ENCODE measurements at places on chromosomes 2 and 18. TPM values are rescaled to one million over a fixed set of nuclear protein-coding genes. Genes with fewer than 3 reads are reported as not detected.

B3GNT2 gene
- 38.0 TPM for total RNA-seq

ZCCHC2 gene
- total RNA-seq, result 51.9 TPM

INHA gene
- not detected for total RNA-seq

PAX8 gene
- total RNA-seq, result 1.2 TPM

DNA sequence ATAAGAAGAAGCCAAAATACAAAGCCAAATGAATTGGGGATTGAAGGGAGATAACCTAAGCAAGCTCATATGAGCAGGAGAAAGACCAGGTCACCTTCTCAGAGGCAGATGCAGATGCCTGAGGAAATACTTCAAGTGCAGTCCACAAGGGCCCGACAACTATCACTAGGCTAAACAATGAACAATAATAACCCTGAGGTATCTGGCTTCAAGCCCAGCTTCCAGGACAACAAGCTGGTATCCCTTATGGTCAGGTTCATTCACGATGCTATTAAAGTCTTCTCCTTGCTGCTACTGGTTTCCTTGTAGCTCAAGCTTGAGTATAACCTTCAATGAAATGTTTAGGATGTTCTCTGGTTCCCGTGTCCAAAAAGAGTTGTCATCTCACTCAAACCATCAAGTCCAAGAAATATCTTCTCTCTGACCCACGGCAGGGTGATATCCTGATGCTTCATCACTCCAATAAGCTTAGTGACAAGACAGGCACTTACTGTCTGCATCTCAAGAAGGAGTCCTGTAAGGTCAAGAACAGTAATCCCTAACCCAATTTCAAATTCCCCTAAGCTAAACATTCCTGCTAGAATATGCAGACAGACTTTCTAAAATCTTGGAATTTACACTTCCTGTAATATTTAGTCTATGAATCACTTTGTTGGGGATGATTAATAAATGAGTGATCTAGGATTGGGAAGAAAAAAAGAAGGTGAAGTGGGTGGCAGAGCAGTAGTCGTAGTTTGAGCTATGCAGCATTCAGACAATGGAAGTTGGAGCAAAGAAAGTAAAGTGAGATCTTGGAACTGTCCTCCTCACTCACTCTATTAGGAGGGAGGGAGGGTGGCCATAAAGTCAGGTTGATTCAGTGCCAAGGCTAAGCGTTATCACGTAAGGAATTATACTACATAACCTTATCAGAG lies 33.1 kb downstream of the CHN1 start:
- no peak for DNase-seq

- DNase-seq, result no peak
Measured at GRCh38 chr18:71233177-71233576, 944.3 kb downstream of the SOCS6 start.

- DNase-seq, result no peak
Measured at GRCh38 chr2:121104721-121105141, 180.3 kb downstream of the TFCP2L1 start.

DNA sequence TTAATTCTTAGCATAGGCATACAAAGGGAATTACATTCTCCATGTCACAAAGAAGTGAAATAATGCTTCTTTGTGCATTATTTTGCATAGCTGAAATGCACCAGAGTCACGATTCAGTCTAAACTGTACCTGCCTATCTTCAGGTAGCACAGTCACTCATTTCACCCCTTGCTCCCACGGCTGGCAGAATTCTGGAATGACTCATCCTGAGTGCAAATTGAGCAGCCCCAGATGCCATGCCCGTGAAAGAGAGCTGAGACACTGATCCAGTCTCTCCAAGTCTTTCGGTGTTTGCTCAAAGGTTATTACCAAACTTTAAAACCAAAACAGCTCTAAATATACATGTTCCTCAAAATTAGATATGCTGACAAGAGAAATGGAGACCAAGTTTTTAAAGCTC lies 168.3 kb upstream of the POU3F3 start:
- DNase-seq, result no peak

DNA sequence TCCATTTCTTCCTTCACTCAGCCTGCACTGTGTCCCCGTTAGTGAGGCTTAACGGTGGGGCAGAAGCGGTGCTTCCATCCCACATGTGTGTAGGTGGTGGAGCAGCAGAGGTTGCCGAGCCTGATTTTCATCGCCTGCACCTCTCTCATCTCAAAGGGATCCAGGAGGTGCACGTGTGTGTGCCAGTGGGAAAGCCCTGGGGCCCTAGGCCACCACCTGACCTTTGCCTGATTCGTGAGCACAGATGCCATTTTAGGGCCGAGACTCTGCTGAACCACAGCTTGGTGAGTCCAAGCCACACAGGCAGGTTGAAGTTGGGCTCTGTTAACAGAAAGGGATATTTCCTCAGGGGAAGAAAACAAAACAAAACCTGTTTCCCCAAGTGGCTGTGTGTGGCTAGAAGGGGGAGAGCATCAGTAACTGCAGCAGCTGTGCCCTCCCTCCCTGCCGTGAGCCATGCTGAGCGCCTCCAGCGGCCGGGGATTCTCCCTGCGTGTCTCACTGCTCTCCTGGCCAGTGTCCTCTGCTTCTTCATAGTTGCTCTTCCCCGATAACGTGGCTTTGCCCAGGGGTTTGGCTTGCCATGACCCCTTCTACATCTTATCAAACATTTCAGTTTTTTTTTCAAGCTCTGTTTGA lies 81.5 kb downstream of the MAPRE2 start:
- DNase-seq, result no peak

- DNase-seq, result no peak
Measured at GRCh38 chr2:230346921-230347533, 20.0 kb downstream of the SP140L start.

DNA sequence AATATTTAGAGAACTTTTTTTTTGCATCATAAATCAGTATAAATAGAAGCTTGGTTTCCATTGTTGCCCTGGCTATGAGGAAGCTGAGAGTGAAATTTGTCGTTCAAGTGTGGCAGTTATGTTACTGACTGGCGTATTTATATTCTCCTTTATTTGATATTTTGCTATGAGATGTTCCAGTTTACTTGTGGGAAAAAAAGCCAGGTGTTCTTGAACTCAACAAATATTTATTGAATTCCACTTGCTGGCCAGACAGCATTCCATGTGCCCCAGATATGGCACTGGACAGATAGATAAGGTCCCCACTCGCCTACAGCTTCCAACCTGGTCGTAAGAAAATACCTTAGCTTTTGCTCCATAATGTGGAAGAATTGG lies 44.7 kb downstream of the NEDD4L start:
- no peak for DNase-seq

DNA sequence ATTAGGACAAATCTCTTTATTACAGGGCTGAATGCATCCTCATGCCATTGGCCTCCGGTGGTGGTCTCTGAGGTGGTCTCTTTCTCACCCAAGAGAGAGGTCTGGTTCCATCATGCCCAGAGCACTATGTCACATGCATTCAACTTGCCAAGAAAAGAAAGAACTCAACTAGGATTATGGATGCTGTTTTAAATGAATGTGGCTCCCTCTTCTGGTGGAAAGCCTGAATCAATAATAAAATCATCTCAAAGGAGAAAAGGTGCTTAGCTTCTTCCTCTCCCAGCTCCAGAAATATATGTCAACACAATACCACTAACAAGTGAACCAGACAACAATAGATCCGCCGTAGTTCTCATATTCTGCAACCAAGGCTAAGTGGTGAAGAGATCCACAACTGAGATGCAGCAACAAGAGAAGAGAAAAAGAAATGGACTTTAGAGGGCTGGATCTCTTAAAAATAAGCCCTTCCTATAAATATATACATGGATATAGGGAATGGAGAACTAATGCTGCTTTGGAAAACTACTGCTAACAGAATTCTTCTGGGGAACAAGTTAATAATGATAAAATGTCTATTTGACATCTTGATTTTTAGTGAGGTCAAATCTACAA lies 396.8 kb downstream of the NCKAP5 start:
- DNase-seq, result no peak
